Natural killer cell treated with Interleukin-12 subunit alpha and Interleukin-12 subunit beta and Interleukin-15 and Interleukin-18, amount 100 ng/mL, for 72 hours (primary cell): ENCODE measurements at places on chromosomes 11 and 22.

DNA sequence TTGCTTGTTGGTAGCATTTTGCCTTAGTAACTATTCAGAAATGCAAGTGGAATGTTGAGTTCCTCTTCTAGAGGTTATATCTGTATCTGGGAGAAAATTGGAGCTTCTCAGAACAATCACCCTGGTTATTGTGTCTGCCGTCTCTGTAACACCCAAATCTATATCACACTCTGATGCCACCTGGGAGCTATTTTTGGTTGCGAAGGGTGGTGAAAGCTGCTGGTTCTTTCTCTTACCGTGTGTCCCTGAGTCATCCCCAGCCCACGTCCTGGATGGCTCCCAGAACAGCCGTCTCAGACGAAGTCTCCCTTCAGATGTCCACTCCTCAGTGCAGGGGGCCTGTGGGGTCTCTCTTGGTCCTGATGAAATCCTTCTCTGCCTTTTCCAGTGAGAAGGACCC is 83.5 kb downstream of the C22orf31 start:
- H3K27ac ChIP-seq: no peak overlapping the region
- H3K27me3 ChIP-seq: peaks cover 33% of the 10 kb centered on the region
- no peak for DNase-seq
- H3K36me3 ChIP-seq: peaks cover 6% of the 10 kb centered on the region
- peaks cover 7% of the 10 kb centered on the region for H3K4me1 ChIP-seq

DNA sequence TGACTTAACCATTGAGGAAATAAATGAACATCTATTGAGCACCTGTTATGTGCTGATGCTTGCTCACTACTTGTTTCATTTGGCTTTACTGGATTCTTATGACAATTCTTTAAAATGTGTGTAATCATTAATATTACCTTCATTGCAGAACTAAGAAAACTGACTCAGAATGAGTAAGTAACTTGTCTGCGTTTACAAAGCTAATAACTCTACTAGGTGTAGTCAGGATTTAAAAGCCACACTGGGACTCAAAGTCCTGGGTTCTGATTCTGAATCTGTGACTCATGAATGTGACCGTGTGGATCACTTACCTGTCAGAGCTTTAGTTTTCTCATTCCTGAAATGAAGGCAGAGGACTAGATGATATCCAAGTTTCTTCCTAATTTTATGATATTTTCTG is 23.4 kb upstream of the KIRREL3 start:
- no peak for DNase-seq
- no peaks in the 10 kb centered on the region for H3K4me1 ChIP-seq
- H3K27ac ChIP-seq: no peak overlapping the region
- H3K4me3 ChIP-seq: no peak overlapping the region
- H3K27me3 ChIP-seq: peaks cover 18% of the 10 kb centered on the region

DNA sequence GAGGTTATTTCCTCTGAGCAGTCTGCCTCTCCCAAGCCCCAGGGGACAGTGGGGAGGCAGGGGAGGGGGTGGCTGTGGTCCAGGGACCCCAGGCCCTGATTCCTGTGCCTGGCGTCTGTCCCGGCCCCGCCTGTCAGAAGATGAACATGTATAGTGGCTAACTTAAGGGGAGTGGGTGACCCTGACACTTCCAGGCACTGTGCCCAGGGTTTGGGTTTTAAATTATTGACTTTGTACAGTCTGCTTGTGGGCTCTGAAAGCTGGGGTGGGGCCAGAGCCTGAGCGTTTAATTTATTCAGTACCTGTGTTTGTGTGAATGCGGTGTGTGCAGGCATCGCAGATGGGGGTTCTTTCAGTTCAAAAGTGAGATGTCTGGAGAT is 3.1 kb downstream of the PIM3 start:
- H3K36me3 ChIP-seq: no peaks in the 10 kb centered on the region
- H3K4me3 ChIP-seq: peak overlapping the region; percentile 93
- peak; percentile 45 for DNase-seq
- no peaks in the 10 kb centered on the region for H3K27me3 ChIP-seq
- H3K27ac ChIP-seq: peak overlapping the region; percentile 72

GRCh38 chr11:11708256-11708655 is 86.5 kb upstream of the GALNT18 start:
- no peak overlapping the region for H3K27ac ChIP-seq
- H3K4me3 ChIP-seq: no peak overlapping the region
- no peaks in the 10 kb centered on the region for H3K4me1 ChIP-seq
- peaks cover 28% of the 10 kb centered on the region for H3K27me3 ChIP-seq
- no peak for DNase-seq
- H3K36me3 ChIP-seq: no peaks in the 10 kb centered on the region

GRCh38 chr22:46050451-46050845 is 73.5 kb upstream of the WNT7B start:
- H3K4me1 ChIP-seq: peaks cover 45% of the 10 kb centered on the region
- H3K4me3 ChIP-seq: no peak overlapping the region
- no peaks in the 10 kb centered on the region for H3K27me3 ChIP-seq
- H3K27ac ChIP-seq: peak overlapping the region; percentile 90
- DNase-seq: no peak
- H3K36me3 ChIP-seq: no peaks in the 10 kb centered on the region

- H3K36me3 ChIP-seq: no peaks in the 10 kb centered on the region
- no peak overlapping the region for H3K4me3 ChIP-seq
- peaks cover 4% of the 10 kb centered on the region for H3K4me1 ChIP-seq
- no peak for DNase-seq
- no peak overlapping the region for H3K27ac ChIP-seq
Measured at GRCh38 chr11:18692941-18693760, 5.4 kb upstream of the TMEM86A start.

DNA sequence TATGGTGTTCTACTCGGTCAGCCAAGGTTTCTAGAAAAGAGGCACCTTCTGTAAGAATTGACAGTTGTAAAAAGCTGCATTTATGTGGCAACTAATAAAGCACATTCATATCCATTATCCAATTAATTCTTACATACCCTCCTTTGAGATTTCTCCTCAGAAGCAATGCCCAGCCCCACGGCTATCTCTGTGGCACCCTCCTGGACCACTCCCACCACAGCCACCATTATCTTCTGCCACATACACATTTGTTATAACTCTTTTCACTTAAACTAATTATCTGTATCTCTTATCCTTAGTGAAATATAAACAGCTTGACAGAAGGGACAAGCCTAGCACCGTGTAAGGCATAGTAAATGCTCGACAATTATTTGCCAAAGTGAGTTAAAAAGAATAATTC is 48.5 kb downstream of the PAK1 start:
- H3K27ac ChIP-seq: no peak overlapping the region
- H3K4me1 ChIP-seq: no peaks in the 10 kb centered on the region
- no peaks in the 10 kb centered on the region for H3K27me3 ChIP-seq
- no peaks in the 10 kb centered on the region for H3K36me3 ChIP-seq
- no peak for DNase-seq
- H3K4me3 ChIP-seq: no peak overlapping the region

- H3K4me1 ChIP-seq: peaks cover 11% of the 10 kb centered on the region
- no peaks in the 10 kb centered on the region for H3K36me3 ChIP-seq
- H3K27ac ChIP-seq: no peak overlapping the region
- no peak overlapping the region for H3K4me3 ChIP-seq
Measured at GRCh38 chr11:120539667-120540369, 28.3 kb downstream of the GRIK4 start.

DNA sequence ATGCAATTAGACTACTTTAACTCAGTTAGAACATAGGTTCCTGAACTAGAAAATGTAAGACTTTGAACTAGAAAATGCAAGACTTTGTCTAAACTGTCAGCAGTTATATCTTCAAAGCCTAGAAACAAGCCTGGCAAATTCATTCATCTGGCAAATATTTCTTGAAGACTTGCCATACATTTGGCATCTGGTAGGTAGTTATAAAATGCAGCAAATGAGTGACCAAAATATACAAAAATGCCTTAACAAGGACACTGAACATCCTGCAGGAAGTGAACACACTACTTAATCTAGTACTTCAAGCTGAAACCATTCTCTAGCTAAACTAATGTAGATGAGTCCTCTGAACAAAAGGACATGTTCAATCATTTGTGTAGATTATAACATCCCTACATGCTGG is 84.7 kb upstream of the SCUBE2 start:
- peaks cover 11% of the 10 kb centered on the region for H3K36me3 ChIP-seq
- H3K27ac ChIP-seq: no peak overlapping the region
- no peak for DNase-seq
- H3K27me3 ChIP-seq: no peaks in the 10 kb centered on the region
- H3K4me1 ChIP-seq: no peaks in the 10 kb centered on the region
- no peak overlapping the region for H3K4me3 ChIP-seq

DNA sequence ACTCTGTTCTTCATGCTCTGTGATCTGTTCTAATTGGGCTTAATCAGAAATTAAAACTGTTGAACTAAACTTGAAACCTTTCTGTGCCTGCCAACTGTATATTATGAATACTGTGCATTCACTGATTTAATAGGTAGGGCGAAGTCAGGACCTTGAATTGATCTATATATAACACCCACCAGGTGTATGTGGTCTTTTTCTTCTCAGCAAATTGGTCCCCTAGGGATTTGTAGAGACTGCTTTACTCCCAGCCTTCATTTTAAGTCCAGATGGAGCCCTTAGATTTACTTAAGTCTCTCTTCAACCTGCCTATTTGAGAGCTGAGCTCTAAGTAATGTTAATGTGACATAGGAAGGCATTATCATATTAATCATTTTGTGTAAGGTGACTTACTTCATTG is 257.5 kb downstream of the TMEM135 start:
- no peak overlapping the region for H3K4me3 ChIP-seq
- H3K4me1 ChIP-seq: peaks cover 21% of the 10 kb centered on the region
- H3K27me3 ChIP-seq: no peaks in the 10 kb centered on the region

GRCh38 chr11:105226766-105227165 is 87.2 kb upstream of the CARD18 start:
- H3K27ac ChIP-seq: no peak overlapping the region
- DNase-seq: no peak
- no peaks in the 10 kb centered on the region for H3K36me3 ChIP-seq
- no peaks in the 10 kb centered on the region for H3K4me1 ChIP-seq

GRCh38 chr22:28903080-28903479 is 19.7 kb downstream of the ZNRF3 start:
- peaks cover 22% of the 10 kb centered on the region for H3K4me1 ChIP-seq
- H3K27me3 ChIP-seq: peaks cover 22% of the 10 kb centered on the region
- no peaks in the 10 kb centered on the region for H3K36me3 ChIP-seq
- DNase-seq: no peak

- peaks cover 18% of the 10 kb centered on the region for H3K4me1 ChIP-seq
- H3K27ac ChIP-seq: no peak overlapping the region
- DNase-seq: no peak
- no peaks in the 10 kb centered on the region for H3K27me3 ChIP-seq
Measured at GRCh38 chr22:46995501-46996360, 233.3 kb downstream of the TBC1D22A start.
